ENCODE measurements at places on chromosomes 12 and 14.

GRCh38 chr12:131177599-131177998, 223.9 kb downstream of the ADGRD1 start:
- peak; percentile 40 for DNase-seq

DNA sequence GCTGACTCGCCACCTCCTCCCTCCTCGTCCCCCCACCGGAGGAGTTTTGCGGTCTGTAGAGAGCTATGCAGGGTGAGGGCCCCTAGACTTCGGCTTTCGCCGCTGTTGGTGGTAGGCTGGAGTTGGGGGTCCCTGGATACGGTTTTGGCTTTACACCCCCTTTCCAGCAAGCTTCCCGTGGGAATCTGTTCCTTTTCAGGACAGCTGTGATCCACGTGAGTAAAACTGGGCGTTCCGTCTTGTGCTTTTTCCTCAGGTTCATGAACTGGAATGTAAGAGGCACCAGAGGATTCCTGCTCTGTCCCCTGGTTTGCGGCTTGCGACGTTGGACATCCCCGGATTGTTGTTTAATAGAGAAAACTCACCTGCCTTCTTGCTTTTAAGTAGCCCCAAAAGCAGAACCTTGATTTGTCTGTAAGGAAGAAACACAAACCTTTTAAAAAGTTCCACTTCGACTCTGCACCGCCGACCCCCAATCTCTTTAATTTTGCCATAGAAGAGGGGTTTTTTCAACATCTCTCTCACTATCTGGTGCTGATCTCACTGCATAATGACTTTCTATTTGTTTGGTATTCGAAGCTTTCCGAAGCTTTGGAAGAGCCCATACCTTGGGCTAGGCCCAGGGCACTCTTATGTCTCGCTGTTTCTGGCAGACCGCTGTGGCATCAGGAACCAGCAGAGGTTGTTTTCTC, 490 bp downstream of the PRORP start:
- DNase-seq = no peak

DNA sequence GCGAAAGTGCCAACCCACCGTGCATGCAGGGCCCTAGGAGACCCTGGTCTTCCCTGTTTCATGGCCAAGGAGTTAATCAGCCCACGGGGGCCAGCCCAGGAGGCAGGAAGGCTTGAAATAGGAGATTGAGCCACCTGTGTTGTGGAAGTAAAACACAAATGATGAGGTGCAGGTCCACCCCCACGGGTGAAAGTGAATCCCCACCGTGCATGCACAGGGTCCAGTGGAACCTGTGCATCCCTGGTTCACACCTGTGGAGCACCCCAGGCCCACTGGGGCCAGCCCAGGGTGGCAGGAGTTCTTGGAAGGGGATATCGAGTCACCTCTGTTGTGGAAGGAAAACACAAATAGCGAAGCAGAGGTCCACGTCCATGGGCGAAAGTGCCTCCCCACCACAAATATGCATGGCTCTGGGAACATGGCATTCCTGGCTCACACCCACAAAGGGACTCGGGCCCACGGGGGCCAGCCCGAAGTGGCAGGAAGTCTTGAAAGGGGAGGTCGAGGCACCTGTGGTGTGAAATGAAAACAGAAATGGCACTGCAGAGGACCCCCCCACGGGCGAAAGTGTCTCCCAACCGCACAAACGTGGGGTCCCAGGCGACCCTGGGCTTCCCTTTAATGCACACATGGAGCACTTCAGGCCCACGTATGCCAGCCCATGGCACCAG, 381.5 kb downstream of the ALG10 start:
- DNase-seq = peak; percentile 81

DNA sequence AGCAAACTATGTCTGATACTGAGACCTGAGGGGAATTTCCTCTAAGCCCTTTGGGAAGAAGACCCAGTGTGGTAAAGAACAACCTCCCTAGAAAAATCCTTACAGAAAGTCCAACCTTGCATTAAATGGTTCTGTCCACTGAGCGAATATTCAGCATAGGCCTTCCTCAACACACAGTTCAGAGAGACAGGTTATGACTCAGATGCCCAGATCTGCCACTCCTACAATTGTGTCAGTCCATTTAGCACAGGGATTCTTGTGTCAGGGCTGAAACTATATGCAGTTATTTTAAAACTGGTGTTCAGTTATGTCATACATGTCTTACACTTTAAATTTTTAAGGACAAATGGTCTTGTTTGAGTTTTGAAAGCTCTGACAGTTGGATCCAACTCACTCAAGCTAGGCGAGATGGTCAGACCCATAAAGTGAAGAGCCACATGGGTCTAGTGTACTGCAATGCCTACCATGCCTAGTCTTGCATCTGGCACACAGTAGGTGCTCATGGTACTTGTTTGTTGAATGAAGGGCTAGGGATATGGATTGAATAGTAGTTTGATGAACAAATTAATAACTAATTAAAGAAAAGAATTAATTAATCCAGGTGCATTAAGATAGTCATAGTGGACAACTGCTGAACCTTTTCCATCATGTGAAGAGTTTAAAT, 207.5 kb upstream of the PWP1 start:
- no peak for DNase-seq

All from osteocyte (in vitro differentiated cells).